Activated CD4-positive, CD25-positive, alpha-beta regulatory T cell treated with anti-CD3 and anti-CD28 coated beads, Interleukin-2, amount 50 U/mL, for 16 hours (primary cell): ENCODE measurements at places on chromosomes 6 and 20.

DNA sequence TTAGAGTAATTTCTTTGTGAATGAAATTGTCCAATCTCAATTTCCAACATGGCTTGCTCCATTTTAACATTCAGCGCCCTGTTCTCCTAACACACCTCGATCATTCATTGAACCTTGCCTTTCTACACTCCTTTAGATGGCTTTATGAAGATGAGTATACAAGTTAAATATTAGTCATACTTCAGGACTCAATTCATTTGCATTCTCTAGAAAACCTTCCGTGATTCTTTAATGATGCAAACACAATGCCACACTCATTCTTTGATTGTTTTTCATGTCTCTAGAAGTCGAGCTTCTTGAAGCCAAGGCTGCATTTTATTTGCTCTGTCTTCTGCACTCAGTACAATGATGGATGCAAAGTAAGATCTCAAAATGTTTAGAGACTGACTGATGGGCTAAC is 641.2 kb downstream of the DOK5 start:
- no peak for DNase-seq

DNA sequence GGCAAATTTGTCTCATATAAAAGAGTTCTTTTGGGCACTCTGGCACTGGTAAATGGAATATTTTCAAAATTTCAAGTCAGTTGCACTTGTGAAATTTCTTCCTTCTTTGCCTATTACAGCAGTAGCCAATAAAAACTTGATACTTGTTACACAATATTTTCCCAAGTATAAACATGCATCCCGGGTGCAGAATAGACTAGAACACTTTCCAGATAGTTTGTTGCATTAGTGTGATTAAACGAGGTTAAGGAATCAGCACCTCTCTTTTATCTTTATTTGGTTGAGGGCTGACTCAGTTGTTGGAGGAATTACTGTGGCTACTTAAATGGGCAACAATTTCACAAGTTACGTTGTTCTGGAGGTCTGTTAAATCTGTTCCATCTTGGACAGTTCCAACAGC is 467.5 kb downstream of the CDKAL1 start:
- no peak for DNase-seq

GRCh38 chr6:56280126-56280525 is 32.7 kb upstream of the COL21A1 start:
- no peak for DNase-seq

DNA sequence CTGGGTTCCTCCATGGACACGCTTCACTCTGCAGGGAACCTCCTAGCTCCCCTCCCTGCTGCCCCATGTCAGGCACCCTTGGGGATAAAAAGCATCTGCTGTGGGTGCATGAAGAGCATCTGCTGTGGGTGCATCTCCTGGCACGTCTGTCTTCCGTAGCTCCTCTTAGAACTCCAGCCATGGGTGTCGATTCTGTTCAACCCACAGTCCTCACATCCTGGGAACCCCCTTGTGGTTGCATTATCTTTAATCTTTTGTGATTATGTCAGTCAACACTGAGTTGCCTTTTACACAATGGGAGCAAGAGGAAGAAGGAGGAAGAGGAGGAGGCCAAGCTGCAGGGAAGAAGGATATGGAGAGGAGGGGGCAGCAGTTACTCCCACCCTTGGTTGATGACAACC is 24.1 kb upstream of the CCR6 start:
- no peak for DNase-seq

- DNase-seq, result no peak
Measured at GRCh38 chr20:43658069-43658722, 8.7 kb upstream of the MYBL2 start.

- no peak for DNase-seq
Measured at GRCh38 chr6:25058441-25058840, 122.7 kb upstream of the RIPOR2 start.

- no peak for DNase-seq
Measured at GRCh38 chr6:44133003-44133931, 5.9 kb downstream of the TMEM63B start.

- no peak for DNase-seq
Measured at GRCh38 chr20:53609491-53610445, 16.1 kb upstream of the ZNF217 start.

- DNase-seq, result no peak
Measured at GRCh38 chr6:41040940-41041536, 1.2 kb upstream of the TSPO2 start.
